Nucleus accumbens (tissue), 56 donors: ENCODE measurements at places on chromosomes 16 and 17.

DNA sequence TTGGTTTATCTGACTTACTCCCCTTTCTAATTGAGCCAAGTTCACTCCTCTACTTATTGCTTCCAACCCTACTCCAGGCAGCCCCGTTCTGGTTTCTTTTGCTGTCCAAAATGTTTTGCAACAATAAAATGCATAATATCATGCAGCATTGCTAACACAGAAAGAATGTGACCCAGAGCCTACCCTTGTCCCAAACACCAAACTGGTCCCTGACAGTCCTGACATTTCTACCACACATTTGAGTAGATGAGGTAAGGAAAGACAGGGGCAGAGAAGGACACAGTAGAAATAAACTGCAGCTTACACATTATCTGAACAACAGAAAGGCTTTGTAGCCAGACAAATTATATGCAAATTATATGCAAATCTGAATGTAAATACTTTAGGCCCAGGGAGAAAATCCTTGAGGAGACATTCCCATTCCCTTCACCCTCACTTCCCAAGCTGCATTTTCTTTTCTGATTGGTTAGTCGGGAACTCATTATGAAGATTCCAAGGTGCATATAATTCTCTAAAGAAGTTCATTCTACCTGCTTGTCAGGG is 31.6 kb downstream of the SOX9 start:
- no peak for DNase-seq

DNA sequence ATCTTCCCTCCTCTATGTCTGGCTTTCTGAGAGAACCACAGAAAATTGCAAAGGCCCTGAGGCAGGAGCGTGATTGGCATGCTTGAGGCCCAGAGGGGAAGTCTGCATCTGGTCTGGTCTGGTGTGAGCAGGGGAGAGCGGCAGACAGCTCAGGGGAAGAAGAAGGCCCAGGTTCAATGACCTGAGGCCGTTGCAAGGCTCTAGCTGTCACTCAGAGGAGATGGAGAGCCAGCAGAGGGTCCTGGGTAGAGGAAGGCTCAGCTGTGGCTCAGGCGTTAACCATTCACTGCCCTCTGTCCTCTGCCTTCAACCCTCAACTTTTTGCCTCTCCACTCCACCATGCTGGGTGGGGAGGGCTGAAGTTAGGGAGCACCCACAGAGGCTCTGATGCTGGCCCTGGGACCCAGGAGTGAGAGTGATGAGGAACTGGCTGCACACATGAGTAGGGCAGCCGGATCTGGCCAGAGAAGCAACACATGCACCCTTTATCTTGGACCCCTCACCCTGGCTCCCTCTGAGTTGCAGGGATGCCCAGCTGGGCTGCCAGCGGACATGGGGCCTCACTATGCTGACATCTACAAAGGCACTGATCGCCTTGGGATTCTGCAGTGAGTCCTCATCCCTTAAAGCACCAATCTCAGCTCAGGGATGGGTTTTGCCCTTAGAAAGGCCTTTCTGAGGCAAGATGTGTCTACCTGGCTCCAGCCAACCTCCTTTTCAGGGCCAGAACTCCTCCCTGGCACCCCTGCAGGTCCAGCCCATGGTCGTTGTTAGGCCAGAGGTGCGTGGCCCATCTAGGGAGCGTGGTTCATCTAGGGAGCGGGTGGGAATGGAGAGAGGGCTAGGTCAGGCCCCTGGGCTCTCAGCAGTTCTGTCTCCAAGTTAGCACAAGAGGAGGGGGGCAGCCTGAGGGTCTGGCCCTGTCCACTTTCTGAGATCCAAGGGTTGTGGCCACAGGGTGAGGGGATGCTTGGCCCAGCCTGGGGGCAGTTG is 7.7 kb upstream of the KRTAP17-1 start:
- DNase-seq, result no peak

GRCh38 chr17:59863616-59864015 is 29.1 kb downstream of the TUBD1 start:
- no peak for DNase-seq

DNA sequence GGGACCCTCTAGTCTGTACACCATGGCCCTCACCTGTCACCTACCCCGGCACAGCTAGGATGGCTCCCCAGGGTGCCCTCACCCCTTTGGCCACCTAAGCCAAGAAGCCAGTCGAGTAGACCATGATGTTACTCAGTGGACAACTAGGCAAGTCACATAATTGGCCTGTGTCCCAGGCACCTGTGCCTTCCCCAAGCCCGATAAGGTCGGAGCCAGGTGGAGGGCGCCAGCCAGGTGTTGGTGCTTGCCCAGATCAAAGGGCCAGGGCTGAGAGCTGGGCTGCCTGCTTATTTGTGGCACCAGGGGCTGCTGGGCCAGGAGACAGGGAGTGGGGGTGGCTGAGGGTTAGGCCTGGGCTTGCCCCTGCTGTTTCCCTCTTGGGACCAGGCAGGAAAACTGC is 16.8 kb downstream of the SPNS2 start:
- DNase-seq, result no peak

DNA sequence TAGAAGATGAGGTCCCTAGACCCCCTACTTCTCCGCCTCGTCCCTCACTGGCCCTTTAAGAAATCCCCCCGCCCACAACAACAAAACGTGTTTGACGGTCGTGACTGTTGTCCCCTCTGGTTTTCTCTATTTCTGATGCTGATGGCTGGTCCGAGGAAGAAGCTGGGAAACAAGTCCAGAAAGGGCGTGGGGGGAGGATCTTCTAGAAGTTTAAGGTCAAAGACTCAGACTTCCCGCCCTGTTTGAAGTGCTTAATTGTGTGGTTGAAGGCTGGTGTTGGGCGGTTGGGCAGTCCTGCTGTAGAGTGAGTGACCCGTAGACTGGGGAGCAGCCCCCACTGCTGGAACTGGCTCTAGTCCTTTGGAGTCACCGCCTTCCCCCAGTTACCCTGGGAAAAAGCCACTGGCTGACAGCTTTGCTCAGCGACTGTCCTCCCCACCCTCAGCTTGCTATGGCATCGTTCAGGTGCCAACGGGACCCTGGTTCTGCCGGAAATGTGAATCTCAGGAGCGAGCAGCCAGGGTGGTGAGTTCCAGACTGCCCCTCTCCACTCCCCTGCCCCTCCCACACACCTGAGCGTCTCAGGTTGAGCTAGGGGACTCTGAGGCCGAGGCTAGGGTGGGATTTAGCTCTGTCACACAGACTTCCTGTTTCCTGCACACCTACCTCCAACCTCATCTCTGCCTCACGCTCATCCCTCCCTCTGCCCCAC is 1.6 kb downstream of the MLLT6 start:
- DNase-seq, result no peak

DNA sequence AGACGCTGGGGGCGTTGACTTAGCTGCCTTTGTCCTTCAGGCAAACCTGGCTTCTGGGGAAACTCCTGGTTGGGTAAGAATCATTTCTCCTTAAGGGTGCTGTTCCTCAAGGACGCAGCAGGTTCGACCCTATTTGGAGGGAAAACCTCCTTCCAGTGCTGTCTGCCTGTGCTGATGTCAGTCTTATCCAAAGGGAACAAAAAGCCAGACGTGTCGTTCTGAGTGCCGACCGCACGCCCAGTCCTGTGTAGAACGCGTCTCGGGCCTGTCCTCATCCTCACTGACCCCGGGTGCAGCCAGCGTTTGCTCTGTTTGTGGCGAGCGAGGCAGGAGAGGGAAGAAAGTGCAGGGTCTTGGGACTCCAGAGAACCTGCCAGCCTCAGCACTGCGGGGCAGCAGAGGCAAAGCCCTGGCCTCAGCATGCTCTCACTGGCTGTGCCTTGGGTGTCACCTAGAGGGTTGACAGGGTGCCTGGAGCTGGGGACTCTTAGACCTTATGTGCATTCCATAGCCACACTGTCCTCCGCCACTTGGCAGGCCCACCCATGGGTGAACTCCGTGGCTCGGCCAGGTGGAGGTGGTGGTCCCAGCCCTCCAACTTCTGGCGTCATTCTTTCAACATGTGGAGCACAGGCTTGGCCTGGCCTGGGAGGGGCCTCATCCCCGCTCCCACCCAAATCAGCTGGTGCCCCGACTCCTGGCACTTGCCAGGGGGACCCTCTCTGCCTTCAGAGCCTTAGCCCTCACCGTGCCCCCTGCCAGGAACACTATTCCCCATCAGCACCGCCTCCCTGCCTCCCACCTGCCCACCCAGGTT is 6.0 kb downstream of the SNN start:
- DNase-seq, result no peak
